Forelimb muscle (tissue), 1 donor: ENCODE measurements at places on chromosomes 7 and 10. TPM values are rescaled to one million over a fixed set of nuclear protein-coding genes. Genes with fewer than 3 reads are reported as not detected.

CFAP46 gene
- polyA plus RNA-seq, result 0.24 TPM

PCBD1 gene
- 77.8 TPM for polyA plus RNA-seq

MTURN gene
- polyA plus RNA-seq, result 80.0 TPM

- no peak for DNase-seq
Observed at GRCh38 chr7:73811760-73812168, 19.0 kb upstream of the CLDN4 start.

DNA sequence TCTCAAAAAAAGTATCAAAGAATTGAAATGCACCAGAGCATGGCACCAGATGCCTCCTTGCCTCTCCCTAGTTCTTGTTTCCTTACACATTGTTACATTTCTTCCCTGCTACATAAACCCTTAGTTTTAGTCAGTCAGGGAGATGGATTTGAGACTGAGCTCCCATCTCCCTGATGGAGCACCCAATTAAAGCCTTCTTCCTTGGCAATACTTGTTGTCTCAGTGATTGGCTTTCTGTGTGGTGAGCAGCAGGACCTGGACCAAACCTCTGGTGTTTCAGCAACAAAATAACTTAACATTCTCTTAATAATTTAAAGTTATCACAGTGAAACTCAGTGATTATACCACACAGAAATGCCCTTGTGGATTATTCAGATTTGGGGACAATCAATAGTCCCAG, 26.9 kb downstream of the PPP1R3C start:
- no peak for DNase-seq

DNA sequence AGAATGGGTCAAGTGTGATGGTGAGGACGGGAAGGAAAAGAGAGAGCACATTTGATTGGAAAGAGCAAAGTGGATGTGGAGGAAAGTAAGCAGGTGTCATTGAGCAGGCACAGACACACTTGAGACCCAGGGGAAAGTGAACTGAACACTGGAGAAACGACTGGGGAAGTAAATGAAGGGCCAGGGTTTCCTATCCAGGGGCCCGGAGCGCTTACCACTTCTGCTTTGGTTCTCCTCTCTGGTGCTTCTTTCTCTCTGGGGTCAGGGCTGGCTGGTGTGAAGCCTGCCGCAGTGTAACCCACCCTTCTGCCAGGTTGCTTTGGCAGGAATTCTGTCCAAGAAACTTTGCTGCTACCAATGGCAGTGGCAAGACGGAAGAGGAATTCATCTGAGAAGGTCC, 219.3 kb downstream of the SKAP2 start:
- no peak for DNase-seq

DNA sequence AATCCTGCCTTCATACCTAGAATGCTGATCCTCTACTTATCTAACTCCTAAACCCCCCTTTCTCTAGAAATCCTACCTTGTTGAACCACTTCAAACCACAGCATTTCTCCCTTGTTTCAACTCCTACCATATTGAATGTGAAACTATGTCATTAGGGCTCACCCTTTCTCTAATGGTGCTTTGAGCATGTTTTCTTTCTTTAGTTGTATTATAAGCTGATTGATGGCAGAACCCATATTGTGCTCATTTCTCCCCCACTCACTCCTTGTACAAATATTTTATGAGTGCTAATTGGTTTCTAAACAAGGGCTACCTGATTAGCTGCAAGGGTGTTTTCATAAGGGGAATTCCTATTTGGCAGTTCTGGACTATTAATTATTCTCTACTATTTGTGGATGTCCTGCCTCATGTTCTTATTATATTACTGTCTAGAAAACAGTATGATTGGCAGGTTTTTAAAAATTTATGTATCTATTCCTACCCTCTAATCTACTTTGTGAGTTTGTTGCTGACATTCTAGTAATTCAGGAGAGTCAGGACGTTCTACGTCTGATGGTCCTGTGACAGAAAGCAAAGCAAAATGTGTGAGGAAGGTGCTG, 765.8 kb downstream of the KCNMA1 start:
- no peak for DNase-seq

DNA sequence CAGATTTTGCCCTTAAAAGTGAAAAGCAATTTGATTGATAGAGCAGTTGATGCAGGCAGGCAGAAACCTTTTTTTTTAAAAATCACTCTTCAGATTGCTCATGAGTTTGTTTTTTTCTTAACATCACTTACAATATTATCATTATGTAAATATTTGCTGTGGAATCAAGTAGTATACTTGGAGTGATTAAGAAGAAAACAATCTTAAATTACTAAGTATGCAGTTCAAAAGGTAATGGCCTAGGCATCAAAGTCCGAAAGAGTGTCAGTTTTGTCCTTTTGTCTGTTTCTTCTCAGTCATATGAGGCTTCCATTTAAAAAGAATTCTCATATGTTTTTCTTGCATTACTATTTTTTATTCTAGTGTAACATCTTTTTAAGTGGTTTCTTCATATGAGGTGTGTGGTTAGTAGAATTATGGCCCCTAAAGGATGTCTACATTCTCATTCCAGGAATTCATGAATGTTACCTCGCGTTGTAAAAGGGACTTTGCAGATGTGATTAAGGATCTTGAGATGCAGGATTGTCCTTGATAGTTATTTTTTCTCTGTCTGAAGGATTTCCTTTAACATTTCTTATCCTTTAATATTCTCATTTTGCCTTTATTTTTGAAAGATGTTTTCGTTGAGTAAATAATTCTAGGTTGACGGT, 44.0 kb downstream of the BICC1 start:
- no peak for DNase-seq

GRCh38 chr7:48154792-48155413, 16.4 kb upstream of the ABCA13 start:
- no peak for DNase-seq

DNA sequence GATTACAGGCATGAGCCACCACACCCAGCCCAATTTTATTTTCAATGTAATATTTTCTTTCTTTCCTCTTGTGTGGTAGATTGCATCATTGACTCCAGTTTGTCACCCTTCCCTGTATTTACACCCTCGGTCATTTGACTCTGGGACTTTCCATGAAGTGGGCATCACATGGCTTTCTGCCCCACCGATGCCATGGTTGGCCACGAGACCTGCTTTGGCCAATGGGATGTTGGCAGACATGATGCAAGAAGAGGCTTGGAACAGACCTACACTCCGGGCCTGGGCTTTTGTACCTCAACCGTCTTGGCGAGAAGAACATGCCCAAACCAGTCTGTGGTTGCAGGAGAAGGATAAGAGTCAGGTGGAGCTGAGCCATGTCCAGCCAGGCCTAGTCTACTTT, 38.8 kb upstream of the CACUL1 start:
- no peak for DNase-seq

GRCh38 chr7:109898-110556, 82.3 kb upstream of the FAM20C start:
- no peak for DNase-seq

GRCh38 chr10:116715341-116715740, 27.0 kb downstream of the HSPA12A start:
- no peak for DNase-seq
